ENCODE measurements at places on chromosomes 7 and 10.

DNA sequence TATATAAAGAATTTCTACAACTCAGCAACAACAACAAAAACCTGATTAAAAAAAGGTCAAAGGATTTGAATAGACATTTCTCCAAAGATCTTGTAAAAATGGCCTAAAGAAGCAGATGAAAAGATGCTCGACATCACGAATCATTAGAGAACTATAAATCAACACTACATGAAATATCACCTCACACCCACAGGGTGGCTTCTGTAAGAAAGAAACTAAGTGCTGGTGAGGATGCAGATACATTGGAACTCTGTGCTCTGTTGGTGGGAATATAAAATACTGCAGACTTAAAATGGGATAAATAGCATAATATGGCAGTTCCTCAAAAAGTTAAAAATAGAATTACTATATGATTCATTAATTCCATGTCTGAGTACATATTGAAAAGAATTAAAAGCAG lies 38.3 kb upstream of the CDCA7L start:
- DNase-seq, result no peak

DNA sequence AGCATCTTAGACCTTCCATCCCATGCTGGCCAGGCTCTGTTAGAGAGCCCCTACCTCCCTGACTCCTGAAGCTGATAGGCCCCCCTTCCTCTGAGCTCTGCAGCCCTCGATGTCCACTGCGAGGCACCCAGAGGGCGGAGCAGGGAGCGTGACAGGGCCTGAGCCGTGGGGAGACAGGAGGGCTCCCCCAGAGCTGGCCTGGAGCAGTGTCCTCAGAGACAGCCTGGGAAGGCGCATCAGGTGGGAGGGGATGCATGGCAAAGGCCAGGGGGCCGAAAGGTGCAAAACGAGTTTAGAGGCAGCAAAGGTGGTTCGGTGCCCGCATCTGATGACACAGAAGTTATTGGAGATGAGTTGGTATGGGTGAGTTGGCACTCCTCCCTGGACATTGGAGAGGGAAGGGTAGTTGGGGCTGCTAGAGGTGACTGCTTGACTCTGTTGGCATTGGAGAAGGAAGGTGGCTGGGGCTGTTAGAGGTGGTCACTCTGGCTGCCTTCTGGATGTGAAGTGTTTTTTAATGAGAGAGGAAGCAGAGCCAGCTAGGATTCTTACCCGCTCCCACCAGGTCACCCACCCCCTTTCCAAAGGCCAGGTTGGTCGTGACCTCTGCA lies 53.1 kb downstream of the PRF1 start:
- no peak for DNase-seq

- DNase-seq, result no peak
Observed at GRCh38 chr7:8258166-8258565, 3.8 kb downstream of the ICA1 start.

DNA sequence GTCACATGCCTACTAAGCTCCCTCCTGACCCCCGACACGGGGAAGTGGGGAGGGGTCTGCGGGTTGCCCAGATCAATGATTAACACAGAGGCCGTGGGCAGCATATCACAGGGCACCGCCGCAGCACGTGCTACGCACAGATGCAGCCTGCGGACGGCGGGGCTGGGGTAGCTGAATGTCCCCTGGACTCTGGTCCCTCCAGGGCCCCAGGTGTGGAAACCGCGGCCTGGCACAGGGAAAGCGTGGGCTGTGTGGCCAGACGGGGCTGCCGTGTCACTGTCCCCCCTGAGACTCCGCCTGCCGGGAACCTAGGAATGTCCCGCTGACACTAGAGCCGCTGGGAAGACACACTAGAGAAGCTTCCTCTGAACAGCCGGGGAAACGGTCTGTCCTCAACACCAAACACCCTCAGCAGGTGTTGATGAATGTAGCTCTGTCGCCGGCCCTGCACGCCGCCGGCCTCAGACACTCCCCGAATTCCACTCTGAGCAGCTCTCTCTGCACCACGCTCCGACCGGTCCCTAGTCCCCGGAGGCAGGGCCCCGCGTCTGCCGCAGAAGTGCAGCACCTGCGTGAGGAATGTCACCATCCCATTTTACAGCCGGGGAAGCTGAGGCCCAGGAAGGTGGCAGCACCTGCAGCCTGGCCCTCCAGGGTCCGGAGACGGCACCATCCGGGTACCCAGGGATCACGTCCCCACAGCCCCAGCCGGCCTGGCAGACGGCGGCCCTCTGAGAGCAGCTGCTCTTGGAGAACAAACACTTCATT lies 33.4 kb upstream of the PDGFA start:
- DNase-seq, result no peak

DNA sequence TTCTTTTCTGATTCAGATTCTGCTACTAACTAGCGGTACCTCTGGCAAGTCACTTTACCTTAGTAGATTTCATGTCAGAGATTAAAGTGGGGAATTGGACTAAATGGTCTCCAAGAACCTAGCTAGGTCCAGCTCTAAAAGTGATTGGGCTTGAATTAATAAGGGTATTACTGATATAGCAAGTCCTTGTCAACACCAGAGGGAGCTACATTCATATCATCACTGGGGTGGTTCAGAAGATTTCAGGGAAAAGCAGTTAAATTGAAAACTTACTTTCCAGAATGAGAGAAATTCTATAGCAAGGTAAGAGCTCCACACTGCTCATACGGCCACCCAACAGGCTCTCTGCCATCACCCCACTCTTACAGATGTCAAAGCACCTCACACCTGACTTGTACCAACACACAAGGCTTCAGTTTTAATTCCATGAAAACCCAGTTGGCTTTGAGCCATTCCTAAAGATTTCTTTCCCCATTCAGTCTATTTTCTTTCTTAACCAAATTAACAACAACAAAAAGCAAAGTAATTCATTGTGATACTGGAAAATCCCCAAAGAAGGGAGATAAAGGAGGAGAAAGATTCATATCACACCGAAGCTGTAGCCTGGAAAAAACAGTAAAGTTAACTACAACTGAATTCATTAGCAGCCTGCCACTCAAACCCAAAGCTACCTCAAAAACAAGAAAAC lies 38.0 kb upstream of the SPOCK2 start:
- DNase-seq, result no peak

- DNase-seq, result no peak
Observed at GRCh38 chr10:48336978-48337599, 30.6 kb downstream of the MAPK8 start.

- DNase-seq, result no peak
Observed at GRCh38 chr10:14466257-14466656, 135.5 kb upstream of the FRMD4A start.

- no peak for DNase-seq
Observed at GRCh38 chr10:28087661-28088351, 88.9 kb upstream of the ODAD2 start.

DNA sequence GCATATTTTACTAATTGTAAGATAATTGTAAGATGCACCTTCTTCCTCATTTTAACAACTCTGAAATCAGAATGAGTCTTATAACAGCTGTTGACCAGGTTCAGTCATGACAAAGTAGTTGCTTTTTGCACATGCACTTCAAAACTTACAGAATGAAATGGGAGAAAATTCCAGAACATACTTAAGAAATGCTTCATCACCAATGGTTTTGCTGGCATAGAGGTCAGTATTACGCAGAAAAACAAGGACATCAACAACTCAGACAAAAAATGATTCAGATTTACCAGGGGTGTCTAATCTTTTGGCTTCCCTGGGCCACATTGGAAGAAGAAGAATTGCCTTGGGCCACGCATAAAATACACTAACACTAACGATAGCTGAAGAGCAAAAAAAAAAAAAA lies 13.3 kb downstream of the COL28A1 start:
- no peak for DNase-seq

DNA sequence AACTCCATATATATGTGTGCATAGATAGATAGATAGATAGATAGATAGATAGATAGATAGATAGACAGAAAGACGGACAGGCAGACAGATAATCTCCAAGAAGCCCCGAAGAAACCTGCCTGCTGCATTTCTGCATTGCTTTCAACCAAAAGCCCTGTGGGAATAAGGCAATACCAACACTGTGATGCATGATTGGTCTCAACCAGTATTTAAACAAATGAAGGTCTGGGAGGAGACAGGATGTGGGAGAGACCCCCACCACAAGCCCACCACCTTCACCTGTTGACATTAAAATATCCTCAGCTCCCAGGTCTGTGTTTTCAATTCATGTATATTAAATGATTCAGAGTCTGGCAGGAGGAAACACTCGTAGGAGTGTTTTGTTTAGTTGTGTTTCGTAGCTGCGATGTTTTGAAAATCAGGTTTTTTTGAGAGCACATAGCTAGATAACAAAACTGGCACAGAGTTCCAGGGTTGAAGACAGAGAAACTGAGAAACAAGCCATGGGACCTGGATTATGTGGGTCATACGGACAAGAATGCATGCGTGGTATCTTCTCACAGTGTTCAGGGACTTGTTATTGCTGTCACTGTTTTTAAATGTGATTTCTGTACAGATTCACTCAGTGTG lies 200.7 kb upstream of the AHR start:
- DNase-seq, result no peak

DNA sequence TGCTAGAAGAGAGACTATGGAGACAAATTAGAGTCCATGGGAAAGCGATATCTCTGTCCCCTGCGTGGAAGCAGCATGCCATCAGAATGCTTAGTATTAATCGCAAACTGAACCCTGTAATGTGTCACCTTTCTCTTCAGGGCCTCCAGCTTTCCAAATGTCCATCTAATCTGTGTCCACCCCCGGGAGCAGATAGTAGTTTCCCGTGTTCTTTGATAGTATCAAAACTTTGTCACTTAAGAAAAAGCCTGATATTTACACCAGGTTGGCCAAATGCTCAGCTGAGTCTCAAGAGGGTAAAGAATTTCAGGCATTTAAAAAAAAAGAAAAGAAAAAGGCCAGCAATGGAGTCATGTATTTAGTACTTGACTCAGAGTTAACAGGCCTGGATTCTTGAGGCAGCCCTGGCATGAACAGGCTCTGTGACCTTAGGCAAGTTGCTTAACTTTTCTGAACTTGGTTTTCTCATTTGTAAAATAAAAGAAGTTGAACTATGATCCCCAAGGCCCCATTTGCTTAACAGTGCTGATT lies 10.4 kb upstream of the GSAP start:
- DNase-seq, result no peak

GRCh38 chr7:157265051-157265450 lies 71.8 kb upstream of the DNAJB6 start:
- no peak for DNase-seq

- DNase-seq, result no peak
Observed at GRCh38 chr7:13017881-13018280, 330.4 kb downstream of the ARL4A start.

- DNase-seq, result no peak
Observed at GRCh38 chr10:13536674-13537366, 8.0 kb upstream of the BEND7 start.

DNA sequence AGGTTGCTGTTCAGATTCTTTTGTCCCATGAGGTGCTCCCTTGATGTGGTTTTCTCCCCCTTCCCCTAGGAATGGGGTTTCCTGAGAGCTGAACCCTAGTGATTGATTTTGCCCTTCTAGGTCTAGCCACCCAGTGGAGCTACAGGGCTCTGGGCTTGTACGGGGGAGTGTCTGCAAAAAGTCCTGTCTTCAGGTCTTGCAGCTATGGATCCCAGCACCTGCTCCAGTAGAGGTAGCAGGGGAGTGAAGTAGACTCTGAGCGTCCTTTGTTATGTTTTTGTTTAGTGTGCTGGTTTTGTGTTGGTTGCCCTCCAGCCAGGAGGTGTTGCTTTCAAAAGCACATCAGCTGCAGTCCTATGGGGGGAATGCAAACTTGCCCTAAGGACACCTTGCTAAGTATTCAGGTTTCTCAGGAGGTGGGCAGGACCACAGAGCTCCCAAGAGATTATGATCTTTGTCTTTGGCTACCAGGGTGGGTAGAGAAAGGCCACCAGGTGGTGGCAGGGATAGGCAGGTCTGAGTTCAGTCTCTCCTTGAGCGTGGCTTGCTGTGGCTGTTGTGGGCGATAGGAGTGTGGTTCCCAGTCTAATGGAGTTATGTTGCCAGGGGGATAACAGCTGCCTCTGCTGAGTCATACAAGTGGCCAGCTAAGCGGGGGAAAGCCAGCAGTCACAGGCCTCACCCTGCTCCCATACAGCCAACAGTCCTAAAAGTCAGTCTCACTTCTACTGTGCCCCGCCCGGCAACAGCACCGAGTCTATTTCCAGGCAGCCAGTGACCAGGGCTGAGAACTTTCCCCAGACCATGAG lies 92.4 kb upstream of the JCAD start:
- DNase-seq, result no peak

DNA sequence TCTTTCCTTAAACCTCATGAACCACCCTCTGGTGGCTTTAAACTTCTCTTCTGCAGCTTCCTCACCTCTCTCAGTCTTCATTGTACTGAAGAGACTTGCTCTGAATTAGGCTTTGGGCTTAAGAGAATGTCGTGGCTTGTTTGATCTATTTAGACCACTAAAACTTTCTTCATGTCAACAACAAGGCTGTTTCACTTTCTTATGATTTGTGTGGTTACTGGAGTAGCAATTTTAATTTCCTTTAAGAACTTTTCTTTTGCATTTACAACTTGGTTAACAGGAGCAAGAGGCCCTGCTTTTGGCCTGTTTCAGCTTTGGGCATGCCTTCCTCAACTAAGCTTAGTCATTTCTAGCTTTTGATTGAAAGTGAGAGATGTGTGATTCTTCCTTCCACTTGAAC lies 38.1 kb upstream of the CDHR3 start:
- no peak for DNase-seq

DNA sequence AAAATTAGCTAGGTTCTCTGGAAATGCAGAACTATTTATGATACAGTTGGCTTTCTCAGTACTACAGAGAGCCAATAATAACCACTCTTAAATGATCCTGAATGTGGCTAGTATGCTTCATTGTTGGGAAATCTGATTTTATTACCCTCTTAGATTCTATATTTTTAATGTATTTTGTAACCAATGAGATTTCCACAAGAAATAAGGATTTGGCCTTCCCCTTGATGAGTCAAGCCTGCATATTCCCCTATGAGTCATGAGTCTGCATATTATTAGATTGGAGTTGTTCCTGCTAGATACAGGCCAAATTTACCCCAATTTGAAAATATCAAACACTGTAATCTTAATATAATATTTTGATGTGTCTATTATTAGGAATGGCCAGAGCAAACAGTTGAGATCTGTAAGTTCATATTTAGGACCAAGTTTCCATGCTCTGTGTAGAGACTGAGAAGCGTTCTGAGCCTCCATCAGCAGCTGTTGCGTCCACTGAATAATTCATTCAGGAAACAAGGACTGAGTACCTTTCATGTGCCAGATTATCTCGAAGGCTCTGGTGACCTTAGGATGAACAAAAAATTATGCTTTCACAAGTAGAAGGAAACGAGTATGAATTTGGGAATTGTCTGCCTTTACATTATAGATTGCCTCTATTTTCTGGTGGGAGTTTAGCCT lies 793.4 kb downstream of the NRG3 start:
- DNase-seq, result no peak

GRCh38 chr10:71082960-71083715 lies 129.2 kb upstream of the UNC5B start:
- no peak for DNase-seq

- no peak for DNase-seq
Observed at GRCh38 chr7:47441796-47442604, 139.9 kb downstream of the TNS3 start.

- DNase-seq, result no peak
Observed at GRCh38 chr10:123039632-123039930, 30.8 kb downstream of the ACADSB start.

GRCh38 chr10:125076891-125077541 lies 83.3 kb downstream of the CTBP2 start:
- no peak for DNase-seq

Data from stimulated activated CD8-positive, alpha-beta memory T cell treated with anti-CD3 and anti-CD28 coated beads, Interleukin-15, amount 100 ng/mL, for 24 hours (primary cell).